ENCODE measurements at places on chromosomes 1 and 21.
A peak's percentile ranks its signal among the peaks of the same experiment; 100 is the strongest.

- no peak for DNase-seq
Measured at GRCh38 chr1:111191496-111191895, 8.9 kb downstream of the DENND2D start.

DNA sequence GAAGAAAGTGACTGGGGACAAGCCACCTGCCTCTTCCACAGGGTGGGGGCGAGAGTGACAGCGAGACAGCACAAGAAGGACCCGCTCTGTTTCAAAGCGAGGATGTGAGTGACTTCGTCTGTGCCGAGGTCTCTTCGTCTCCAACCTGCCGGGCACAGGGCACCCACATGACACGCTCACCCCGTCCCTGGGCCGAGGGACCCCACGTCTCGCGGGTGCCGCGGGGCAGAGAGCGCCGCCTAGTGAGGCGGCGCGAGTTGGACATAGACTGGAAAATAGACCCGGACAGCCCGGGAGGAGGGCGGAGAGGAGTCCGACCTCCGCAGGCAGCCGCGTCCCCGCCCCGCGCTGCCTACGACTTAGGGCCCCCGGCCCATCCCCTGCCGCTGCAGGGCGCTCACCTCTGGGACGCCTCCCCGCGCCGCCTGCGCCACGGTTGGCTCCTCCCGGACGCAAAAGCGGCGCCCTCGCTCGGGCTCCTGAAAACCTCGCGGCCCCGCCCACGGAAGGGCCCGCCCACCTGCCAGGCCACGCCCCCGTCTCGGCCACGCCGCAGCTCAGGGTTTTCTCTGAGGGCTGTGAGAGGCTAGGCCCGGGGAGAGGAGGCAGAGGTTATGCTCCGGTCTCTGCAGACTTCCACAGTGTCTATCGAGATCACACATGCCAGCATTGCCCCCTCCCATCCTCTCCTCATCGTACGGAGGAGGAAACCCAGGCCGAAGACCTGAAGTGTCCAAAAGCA, at the start of gene TLR5:
Gene TLR5 (minus strand): TSS at position 454 of the 742 bp plus-strand sequence. CDS start 30,217 bp downstream, outside the sequence.
- peak; percentile 58 for DNase-seq

DNA sequence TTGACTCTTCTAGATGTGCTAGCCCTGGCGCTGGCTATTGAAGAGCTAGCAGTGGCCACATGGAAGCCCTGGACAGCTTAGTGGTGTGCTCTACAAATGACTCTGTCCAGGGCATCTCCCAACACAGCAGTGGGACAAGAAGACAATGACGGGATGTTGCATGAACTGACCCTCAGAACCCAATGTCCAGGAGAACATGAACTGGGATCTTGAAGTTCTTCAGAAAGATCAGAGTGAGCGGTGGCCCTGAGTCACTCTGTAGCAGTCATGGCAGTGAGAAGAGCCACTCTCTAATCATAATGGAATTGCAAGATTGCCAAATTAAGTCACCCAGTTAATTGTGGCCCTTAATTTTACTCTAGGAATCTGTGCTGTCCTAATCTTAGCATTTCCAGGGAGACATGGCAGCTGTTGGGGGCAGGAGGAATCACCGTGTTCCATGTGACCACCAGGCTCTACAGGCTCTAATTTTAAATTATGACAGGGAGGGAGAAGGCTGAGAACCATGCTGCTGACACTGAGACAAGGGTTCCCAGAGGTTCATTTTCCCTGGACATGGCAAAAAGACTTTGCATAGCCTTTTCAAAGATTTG, 10.2 kb upstream of the OBSCN start:
- peak; percentile 96 for DNase-seq

DNA sequence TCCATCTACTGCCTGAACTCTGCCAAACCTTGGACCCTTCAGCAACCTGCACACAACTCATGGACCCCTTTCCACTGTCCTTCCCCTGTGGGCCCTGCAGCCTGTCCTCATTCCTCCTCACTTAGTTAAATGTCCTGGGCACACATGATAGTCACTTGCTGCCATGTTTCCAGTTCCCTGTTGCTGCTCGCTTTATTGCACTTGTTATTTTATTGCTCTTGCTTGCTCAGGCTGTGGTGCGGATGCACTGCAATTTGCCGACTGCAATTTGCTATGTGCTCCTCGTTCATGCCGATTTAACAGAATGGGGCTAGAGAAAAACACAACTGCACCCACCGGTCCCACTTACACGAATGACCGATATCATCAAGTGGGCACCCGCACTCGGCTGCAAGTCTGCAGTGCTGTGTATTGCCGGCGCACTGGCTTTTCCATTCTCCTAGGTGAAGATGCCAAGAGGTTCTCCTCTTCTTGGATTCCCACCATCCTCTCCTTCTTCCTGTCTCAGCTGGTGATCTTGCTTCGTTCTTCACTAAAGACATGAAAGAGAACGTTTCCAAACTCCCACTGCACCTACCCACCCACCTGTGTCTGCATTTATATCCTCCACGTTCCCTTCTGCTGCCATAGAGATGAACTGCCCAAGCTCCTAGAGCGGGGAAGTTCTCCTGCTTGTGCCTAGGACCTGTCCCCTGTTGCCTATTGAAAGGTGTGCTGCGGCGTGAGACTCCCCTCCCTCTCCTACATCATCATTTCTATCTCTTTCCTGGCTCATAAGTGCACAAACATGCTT, 45.4 kb upstream of the B3GALT5 start:
- DNase-seq: no peak

DNA sequence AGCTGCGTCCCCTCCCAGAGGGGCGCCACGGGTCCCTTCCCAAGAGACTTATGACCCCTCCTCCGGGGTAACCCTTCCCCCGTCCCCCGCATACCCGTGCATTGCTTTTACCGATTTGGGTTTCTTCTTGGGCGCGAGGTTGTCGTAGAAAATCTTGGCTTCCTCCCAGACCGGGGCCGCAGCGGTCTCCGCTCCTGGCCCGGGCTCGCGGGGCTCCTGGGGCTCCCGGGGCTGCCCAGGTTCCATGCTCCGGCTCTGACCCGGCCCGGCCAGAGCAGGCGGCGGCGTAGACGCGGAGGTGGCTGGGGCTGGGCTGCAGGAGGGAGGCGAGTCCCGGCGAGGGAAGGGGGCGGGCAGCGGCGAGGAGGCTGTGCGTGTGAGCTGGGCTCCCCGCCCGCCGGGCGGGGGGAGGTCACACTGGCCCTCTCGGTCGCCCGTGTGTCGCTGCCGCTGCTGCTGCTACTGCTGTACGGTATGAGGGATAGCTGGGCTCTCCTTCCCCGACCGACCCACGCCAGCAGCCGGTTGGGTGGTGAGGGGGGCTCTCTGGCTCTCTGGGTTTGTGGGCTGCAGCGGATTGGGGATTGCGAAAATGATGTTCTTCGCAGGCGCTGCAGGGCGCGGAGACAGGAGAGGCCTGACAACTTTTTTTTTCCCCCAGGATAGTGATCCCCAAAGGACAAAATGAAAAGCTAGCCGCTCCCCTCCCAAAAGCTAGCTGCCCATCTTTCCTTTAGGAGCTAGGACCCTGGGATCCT, at the start of gene NT5C1A:
Gene NT5C1A (minus strand): TSS at position 315 of the 758 bp plus-strand sequence. CDS start 69 bp downstream, at position 246.
- DNase-seq: peak; percentile 25
